ENCODE measurements at places on chromosomes 1 and 21.

DNA sequence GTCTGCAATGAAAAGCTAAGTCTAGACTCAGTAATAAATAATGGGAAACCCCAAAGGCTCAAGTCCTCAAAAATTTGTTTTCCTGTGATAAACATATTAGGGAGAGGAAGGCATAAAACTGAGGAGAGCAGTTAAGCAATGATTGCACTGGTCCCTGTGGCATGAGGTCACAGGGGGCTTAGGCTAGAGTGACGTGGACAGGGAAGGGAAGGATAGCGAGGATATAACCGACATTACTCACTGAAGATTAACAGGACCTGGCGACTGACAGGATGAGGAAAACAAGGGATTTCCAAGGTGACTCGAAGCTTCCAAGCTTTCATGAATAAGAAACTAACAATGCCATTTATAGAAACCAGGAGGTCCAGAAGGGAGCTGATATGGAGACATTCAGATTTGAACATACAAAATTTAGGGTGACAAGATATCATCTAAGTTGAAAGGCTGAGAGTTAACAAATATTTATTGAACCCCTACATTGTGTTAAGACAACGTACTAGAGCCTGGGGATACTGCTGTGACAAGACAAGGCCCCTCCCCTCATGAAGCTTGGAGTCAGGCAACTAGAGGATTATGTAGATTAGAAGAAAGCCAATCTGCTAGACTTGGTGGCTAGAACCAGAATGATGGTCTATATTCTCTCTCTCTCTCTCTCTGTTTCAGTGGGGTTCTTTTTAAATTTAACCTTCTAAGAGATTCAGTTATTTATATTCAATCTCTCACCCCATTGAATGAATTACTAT, 33.2 kb upstream of the PKN2 start:
- peak; percentile 41 for DNase-seq

DNA sequence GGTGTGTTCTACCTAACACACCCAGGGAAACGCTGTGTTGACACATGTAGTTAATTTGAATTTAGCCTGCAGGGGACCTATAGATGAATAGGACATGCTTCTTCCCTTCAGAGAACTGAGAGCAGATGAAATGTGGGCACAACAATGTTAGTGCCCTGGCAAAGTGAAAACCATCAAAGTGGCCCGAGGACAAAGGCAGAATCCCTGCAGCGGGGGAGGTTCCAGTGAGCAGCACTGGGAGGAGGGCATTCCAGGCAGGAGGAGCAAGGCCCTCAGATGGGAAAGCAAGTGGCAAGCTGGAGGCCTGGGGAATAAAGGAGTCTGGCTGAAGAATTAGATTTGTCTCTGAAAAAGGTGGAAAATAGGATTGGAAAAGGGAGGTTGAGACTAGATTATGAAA, 37.2 kb downstream of the C1orf94 start:
- no peak for DNase-seq

- no peak for DNase-seq
Measured at GRCh38 chr1:165011991-165012531, 344.5 kb downstream of the LMX1A start.

- DNase-seq: no peak
Measured at GRCh38 chr1:77276941-77277340, 4.9 kb upstream of the AK5 start.

DNA sequence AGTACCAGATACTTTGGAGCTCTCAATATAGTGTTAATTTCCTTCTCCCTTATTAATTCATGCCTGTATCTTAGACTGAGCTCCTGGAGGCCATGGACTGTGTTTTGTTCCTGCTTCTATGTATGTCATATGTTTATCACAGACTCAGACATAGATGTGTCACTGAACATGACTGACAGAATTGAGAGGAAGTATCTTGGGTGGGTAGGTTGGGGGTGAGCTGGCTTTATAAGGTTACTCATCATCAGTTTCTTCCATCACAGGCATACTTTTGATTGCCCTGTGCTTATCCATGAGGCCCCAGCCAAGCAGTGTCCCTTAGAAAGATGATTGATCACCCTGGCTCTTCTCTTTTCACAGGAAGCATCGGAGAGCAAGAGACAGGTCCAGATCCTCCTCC, 5.6 kb upstream of the SH3D21 start:
- no peak for DNase-seq

- DNase-seq: peak; percentile 82
Measured at GRCh38 chr1:31548907-31549808, 27.2 kb upstream of the TINAGL1 start.

DNA sequence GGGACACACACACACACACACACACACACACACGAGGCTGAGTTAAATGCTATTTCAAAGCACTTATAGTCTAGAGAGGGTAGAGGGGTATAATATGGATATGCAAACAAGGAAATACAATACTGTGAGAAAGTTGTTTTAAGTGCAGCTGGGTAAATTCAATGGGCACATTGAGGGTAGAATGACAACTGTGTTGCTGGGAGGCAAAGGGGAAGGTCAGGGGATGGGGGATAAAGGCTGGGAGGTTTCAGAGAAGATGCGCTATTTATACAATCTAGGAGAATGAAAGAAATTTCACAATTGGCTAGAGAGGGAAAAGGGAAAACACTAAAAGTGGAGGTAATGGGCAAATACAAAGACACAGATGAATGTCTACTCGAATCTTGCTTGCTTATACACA, 19.4 kb downstream of the EXTL2 start:
- no peak for DNase-seq

- no peak for DNase-seq
Measured at GRCh38 chr1:160144921-160145320, 6.5 kb upstream of the ATP1A4 start.
